ENCODE measurements at places on chromosomes 1 and 21.

DNA sequence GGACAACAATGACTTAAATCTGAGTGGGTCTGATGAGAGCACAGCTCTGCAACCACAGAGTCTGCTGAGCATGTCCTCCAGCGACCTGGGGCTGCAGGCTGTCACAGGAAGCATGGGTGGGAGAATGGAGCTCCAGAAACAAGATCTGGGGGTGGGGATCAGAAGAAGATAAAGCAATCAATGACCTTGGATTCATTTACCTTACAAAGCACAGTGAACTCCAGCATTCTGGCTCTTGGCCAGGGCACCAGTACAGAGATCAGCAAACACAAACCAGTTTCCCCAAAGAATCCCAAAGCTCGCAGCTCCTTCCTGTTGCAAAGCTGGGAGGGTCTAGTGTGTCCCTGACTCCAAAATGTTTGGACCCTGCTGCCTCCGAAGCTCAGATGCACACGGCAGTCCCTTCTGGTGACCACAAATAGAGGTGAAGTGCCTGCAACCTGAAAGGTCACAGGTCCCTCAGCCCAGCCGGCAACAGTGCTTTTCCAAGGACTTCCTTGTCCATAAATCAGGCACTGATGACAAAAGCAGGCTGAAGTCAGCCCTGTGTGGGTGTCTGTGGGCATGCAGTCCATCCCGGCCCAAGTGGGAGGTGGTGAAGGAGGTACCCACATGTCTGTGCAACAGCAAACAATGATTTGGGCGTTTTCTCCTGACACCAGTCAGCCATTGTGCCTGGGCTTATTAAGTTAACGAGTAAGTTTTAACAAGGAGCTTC, 76.1 kb downstream of the SH3BGR start:
- no peak for DNase-seq
- H3K4me3 ChIP-seq = no peak overlapping the region
- H3K27me3 ChIP-seq = peaks cover 9% of the 10 kb centered on the region

GRCh38 chr1:9717193-9718005, 65.9 kb downstream of the PIK3CD start:
- peaks cover 2% of the 10 kb centered on the region for H3K27me3 ChIP-seq
- peaks cover 78% of the 10 kb centered on the region for H3K4me1 ChIP-seq
- H3K36me3 ChIP-seq = peaks cover 78% of the 10 kb centered on the region
- peak overlapping the region; percentile 87 for H3K4me3 ChIP-seq

DNA sequence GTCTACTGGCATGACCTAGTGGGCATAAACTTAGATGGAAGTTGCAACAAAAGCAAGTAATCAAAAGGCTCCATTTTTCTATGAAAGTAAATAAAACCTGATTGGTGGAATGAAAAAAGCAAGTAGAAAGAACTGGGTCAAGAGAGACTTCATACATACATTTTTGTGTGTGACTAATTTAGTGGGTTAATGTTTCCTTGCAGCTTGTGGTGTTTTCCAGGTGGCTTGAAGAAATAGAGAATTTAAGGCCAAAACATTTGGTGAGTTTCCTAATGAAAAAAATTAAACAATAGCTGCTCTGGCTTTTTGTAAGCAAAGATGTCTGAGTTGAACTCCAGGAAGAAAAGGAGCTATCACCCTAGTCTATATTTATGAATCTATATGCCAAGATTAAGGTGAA, 71.0 kb downstream of the ZC3H11B start:
- DNase-seq = no peak
- H3K4me3 ChIP-seq = no peak overlapping the region
- no peaks in the 10 kb centered on the region for H3K4me1 ChIP-seq

GRCh38 chr1:50266509-50266908, 156.7 kb downstream of the DMRTA2 start:
- peaks cover 3% of the 10 kb centered on the region for H3K4me1 ChIP-seq
- no peak for DNase-seq
- H3K27me3 ChIP-seq = no peaks in the 10 kb centered on the region
- no peak overlapping the region for H3K4me3 ChIP-seq
- H3K36me3 ChIP-seq = no peaks in the 10 kb centered on the region

- H3K27me3 ChIP-seq = no peaks in the 10 kb centered on the region
- H3K27ac ChIP-seq = no peak overlapping the region
- no peak for DNase-seq
- H3K4me3 ChIP-seq = no peak overlapping the region
Observed at GRCh38 chr1:69433073-69433472, 134.6 kb upstream of the LRRC7 start.

- no peak overlapping the region for H3K27ac ChIP-seq
- H3K36me3 ChIP-seq = no peaks in the 10 kb centered on the region
- no peaks in the 10 kb centered on the region for H3K4me1 ChIP-seq
- no peak for DNase-seq
Observed at GRCh38 chr1:165468726-165469249, 23.9 kb upstream of the RXRG start.

DNA sequence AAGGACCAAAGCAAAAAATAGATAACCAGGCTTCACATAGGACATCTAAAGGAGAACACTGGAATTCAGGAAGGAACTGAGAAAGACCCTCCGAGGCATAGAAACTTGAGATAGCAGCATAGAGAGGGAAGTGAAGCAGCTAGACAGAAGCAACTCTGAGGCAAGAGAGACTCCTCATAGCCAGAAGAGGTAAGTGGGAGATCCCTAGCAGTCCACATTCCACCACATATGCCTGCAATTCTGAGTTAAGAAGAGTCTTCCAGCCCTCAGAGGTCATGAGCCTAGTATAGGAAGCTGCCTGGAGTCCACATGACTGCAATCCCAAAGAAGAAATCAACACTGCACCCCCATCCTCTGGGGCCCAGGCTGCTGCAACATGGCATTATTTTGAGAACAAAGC, 13.9 kb upstream of the FGGY start:
- no peak overlapping the region for H3K4me3 ChIP-seq
- no peak overlapping the region for H3K27ac ChIP-seq
- DNase-seq = no peak
- H3K36me3 ChIP-seq = no peaks in the 10 kb centered on the region

GRCh38 chr1:196466166-196466565, 142.1 kb downstream of the KCNT2 start:
- H3K27ac ChIP-seq = no peak overlapping the region
- no peaks in the 10 kb centered on the region for H3K36me3 ChIP-seq
- no peaks in the 10 kb centered on the region for H3K27me3 ChIP-seq
- DNase-seq = no peak
- no peak overlapping the region for H3K4me3 ChIP-seq

- no peak overlapping the region for H3K27ac ChIP-seq
- H3K36me3 ChIP-seq = no peaks in the 10 kb centered on the region
- no peak for DNase-seq
Observed at GRCh38 chr1:71882226-71882625, 400.1 kb downstream of the NEGR1 start.

DNA sequence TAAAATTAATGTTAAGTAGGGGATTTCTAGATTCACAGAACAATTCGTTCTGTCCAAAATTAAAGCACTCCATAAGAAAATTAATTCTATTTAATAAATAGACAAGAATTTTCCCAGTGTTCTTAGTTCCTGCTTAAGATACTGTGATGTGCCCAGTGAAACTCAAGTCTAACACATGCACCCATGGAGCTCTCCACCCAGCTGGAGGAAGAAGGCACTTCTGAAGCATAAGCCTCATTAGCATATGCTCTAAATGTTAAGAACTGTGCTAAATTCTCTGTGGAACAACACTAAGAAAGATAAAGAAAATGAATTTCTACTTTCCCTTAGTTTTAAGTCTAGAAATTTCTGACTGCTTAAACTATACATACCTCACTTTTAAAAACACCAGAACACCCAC, 71.2 kb downstream of the TTLL7 start:
- H3K4me3 ChIP-seq = no peak overlapping the region
- DNase-seq = no peak
- H3K27me3 ChIP-seq = peaks cover 10% of the 10 kb centered on the region
- no peak overlapping the region for H3K27ac ChIP-seq
- H3K36me3 ChIP-seq = no peaks in the 10 kb centered on the region

DNA sequence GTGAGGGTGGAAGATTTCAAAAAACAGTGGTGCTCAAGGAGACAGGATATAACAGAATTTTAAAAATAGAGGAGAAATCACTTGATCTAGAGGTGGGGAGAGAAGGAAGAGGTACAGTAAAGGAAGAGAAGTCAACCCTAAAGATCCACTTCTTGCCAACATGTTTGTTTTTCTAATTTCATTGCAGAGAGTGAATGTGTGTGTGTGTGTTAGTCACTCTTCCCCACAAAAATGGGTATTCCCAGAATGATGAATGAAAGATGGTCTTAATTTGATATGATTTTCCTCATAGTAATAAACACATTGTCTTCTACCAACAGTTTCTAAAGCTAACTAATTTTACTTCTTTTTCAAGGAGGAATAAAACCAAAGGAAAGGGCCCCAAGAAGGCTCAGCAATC, 74.2 kb upstream of the NGF start:
- H3K4me1 ChIP-seq = no peaks in the 10 kb centered on the region
- DNase-seq = no peak

DNA sequence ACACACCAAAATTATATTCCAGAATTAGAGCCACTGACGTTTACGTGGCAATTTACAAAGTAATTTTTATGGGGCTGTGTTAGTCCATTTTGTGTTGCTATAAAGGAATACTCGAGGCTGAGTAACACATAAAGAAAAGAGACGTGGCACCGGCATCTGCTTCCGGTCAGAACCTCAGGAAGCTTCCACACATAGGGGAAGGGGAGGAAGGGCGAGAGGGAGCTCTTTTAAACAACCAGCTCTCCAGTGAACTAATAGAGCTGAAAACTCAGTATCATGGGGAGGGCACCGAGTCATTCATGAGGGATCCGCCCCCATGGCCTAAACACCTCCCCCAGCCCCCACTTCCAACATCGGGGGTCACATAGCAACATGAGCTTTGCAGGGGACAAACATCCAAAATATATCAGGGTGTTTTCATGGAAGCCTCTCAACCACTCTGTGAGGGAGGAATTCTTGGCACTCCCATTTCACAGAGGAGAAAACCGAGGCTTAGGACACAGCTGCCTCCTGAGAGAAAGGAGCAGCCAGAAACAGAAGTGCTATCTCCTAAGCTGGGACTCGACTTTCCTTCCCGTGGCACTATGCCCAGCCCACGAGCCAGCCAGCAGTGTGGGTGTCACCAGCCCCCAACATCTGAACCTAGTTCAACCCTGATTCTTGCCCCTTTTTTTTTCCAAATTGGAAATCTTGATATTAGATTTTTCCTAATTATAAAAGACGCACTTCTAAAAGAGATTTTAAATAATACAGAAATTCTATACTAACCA, 29.2 kb downstream of the MIS18A start:
- no peak overlapping the region for H3K27ac ChIP-seq
- DNase-seq = no peak
- peaks cover 30% of the 10 kb centered on the region for H3K27me3 ChIP-seq
- no peak overlapping the region for H3K4me3 ChIP-seq
- H3K4me1 ChIP-seq = no peaks in the 10 kb centered on the region

DNA sequence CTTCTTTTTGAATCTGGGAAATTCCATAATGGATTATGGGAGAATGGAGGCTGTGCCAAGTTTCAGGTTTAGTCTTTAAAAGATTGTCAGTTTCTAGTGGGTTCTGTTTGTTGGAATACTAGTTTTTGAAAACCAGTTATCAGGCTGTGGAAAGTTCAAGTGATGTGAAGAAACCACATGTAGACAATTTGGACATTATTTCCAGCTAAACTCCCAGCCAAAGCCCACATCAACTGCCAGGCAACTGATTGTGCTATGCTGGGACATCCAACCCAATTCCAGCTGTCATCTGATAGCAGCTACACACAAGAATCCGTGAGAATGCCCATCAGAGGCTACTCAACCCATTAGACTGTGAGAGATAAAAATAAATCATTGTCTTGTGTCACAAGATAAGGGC, 546.1 kb upstream of the ADAMTS5 start:
- no peaks in the 10 kb centered on the region for H3K36me3 ChIP-seq
- no peak overlapping the region for H3K27ac ChIP-seq
- no peak overlapping the region for H3K4me3 ChIP-seq
- H3K4me1 ChIP-seq = no peaks in the 10 kb centered on the region

GRCh38 chr1:232795497-232796053, 9.6 kb upstream of the MAP10 start:
- no peak overlapping the region for H3K4me3 ChIP-seq
- DNase-seq = no peak
- H3K27me3 ChIP-seq = peaks cover 14% of the 10 kb centered on the region
- H3K4me1 ChIP-seq = peaks cover 12% of the 10 kb centered on the region
- H3K36me3 ChIP-seq = no peaks in the 10 kb centered on the region
- no peak overlapping the region for H3K27ac ChIP-seq

- H3K4me3 ChIP-seq = no peak overlapping the region
- no peaks in the 10 kb centered on the region for H3K4me1 ChIP-seq
- no peaks in the 10 kb centered on the region for H3K27me3 ChIP-seq
- no peaks in the 10 kb centered on the region for H3K36me3 ChIP-seq
- no peak overlapping the region for H3K27ac ChIP-seq
- no peak for DNase-seq
Observed at GRCh38 chr1:48405400-48405799, 66.6 kb downstream of the SPATA6 start.

DNA sequence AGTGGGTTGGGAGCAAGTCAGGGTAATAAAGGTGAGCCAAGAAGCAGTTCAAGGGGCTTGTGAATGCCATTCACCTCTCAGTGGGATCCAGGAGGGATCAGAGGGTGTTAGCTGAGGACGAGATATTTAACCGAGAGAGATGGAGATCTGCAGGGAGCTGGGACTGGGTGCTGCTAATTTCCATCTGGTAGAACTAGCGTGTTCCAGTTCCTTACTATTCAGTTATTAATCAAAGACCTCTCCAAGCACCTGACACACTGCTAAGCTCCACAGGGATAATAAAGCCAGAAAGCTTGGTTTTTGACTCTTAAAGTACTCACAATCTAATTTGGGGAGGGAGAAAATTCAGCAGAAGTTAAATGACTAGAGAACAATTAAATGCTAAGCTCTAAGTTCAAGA, 57.7 kb downstream of the ALG14 start:
- no peak for DNase-seq
- H3K36me3 ChIP-seq = peaks cover under 1% of the 10 kb centered on the region
- no peaks in the 10 kb centered on the region for H3K27me3 ChIP-seq
- no peaks in the 10 kb centered on the region for H3K4me1 ChIP-seq
- no peak overlapping the region for H3K27ac ChIP-seq

GRCh38 chr1:231844986-231845502, 218.5 kb downstream of the DISC1 start:
- no peak overlapping the region for H3K4me3 ChIP-seq
- DNase-seq = peak; percentile 44
- no peaks in the 10 kb centered on the region for H3K36me3 ChIP-seq
- no peaks in the 10 kb centered on the region for H3K27me3 ChIP-seq

DNA sequence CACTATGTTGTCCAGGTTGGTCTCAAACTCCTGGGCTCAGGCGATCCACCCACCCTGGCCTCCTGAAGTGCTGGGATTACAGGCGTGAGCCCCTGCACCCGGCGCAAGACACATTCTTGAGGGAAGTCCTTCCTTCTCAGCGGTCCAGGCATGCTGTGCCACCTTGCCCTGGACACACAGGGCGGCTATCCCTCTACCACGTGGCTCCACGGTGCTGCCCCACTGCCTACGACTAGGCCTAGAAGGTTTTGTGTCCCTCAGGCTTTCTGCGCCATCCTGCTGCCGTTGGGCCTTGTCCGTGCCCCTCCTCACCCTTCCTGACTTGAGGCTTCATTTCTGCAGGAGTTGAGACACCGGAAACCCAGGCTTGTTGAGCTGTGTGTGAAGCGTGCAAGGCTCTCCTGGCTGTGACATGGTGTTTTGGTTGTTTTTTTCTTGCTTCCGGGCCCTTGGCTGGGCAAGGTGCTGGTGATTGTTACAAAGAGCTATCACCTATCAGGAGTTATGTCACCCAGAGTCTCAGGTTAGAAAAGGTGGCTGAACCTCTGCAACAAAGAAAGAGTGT, 13.9 kb downstream of the C1orf174 start:
- H3K4me1 ChIP-seq = peaks cover 29% of the 10 kb centered on the region
- no peak for DNase-seq
- peaks cover 34% of the 10 kb centered on the region for H3K36me3 ChIP-seq
- H3K27ac ChIP-seq = no peak overlapping the region
- H3K27me3 ChIP-seq = no peaks in the 10 kb centered on the region

GRCh38 chr21:16794950-16795349, 717.9 kb upstream of the CXADR start:
- H3K36me3 ChIP-seq = no peaks in the 10 kb centered on the region
- no peak for DNase-seq
- H3K4me3 ChIP-seq = no peak overlapping the region

Data from activated CD8-positive, alpha-beta memory T cell treated with anti-CD3 and anti-CD28 coated beads, Interleukin-2, amount 10 ng/mL, durations not matched to agents 7 days and 5 days (primary cell).